ENCODE measurements at places on chromosomes 12 and 14. TPM values are rescaled to one million over a fixed set of nuclear protein-coding genes. Genes with fewer than 3 reads are reported as not detected.

Gene KCNC2
- total RNA-seq: 1.1 TPM

Gene AJUBA
- 5.1 TPM for total RNA-seq

DNA sequence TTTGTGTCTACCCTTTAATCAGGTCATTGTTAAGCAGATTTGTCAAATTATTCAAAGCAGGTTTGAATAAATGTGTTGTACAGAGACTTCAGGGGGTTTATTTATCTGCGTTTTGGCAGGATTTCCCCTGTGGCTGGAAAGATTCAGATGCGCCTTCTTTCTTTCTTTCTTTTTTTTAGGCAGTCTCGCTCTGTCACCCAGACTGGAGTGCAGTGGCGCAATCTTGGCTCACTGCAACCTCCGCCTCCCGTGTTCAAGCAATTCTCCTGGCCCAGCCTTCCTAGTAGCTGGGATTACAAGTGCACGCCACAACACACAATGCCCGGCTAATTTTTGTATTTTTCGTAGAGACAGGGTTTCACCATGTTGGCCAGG lies 6.3 kb upstream of the NANOGNB start:
- no peak for DNase-seq
- no peak overlapping the region for H3K27ac ChIP-seq
- H3K4me1 ChIP-seq: no peaks in the 10 kb centered on the region
- H3K36me3 ChIP-seq: no peaks in the 10 kb centered on the region
- no peaks in the 10 kb centered on the region for H3K27me3 ChIP-seq

DNA sequence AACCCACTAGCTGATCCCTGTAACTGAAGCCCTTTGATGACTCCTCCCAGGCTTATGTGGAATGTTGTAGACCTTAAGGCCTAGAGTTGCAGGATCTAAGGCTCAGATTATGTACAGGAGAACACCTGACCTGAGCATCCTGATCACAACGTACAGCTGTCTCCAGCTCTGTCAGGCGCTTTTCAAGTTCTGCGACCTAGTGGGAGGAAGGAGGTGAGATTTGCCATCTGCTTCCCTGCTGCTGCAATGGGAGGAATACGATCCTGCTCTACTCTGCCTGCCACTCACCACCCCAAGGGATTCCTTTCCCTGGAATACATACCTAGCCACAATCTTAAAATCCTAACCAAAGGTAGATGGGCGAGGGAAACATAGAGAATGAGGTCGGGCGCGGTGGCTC lies 10.5 kb downstream of the MBD6 start:
- peaks cover 66% of the 10 kb centered on the region for H3K36me3 ChIP-seq
- no peak overlapping the region for H3K4me3 ChIP-seq
- no peak overlapping the region for H3K27ac ChIP-seq
- no peaks in the 10 kb centered on the region for H3K27me3 ChIP-seq
- no peak for DNase-seq

DNA sequence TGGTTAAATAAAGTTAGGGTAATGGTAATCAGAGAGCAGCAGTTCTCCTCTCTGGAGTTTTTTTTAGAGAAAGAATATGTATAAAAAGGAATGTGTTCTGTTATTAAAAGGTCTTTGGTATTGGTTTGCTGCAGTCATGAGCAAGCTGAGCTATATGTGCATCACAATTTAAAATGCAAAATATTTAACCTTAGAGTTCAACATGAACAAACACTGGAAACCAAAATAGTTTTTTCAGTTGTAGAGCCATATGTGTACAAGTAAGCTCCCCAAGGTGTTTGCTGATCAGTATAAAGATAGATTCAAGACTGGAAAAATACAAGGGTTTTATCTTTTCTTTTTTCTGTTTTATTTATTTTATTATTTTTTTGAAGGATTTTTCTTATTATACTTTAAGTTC lies 245.0 kb downstream of the NUBPL start:
- H3K4me3 ChIP-seq: no peak overlapping the region
- H3K27me3 ChIP-seq: no peaks in the 10 kb centered on the region
- no peak for DNase-seq
- H3K4me1 ChIP-seq: no peaks in the 10 kb centered on the region

DNA sequence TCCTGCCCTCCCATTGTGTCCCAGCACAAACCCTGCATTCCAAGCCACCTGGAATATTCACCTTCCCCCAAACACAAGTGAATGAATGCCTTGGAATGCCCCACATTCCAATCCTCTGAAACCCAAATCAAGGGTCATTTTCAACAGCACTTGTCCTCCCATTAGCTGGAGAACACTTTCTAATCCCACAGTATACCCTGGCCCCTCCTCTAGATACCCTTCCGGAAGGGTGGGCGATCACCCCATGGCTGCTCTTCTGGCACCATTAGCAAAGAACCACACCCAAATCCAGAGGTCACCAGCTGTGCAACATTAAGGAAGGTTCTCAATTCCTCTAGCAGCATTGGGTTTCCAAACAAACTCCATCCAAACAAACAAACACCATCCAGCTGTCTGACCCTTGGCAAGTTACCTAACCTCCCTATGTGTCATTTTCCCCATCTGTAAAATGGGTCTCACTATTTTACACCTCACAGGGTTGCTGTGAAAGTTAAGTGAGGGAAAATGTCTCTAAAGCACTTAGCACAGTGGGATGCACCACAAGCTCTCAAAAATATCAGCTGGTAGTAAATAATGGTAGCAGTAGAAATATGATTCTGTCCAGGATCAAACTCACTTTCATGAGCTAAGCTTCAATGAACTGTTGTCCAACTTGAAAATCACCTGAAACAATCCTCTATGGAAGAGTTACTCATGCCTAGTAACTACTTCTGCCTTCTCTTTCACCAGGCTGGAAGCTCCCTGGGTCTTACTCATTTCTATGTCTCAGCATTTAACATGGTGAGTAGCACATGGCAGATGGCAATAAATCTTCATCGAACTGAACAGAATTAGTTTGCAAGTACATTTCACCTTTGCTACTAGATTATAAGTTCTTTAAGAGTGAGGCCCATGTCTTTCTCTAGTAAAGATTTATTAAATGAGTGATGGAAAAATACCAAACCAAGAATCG lies 5.3 kb downstream of the NUAK1 start:
- H3K27ac ChIP-seq: no peak overlapping the region
- no peaks in the 10 kb centered on the region for H3K36me3 ChIP-seq

- H3K27ac ChIP-seq: peak overlapping the region; percentile 78
- no peak for DNase-seq
- peaks cover 11% of the 10 kb centered on the region for H3K4me1 ChIP-seq
- H3K36me3 ChIP-seq: no peaks in the 10 kb centered on the region
Observed at GRCh38 chr12:121611306-121611705, 15.0 kb upstream of the ORAI1 start.

DNA sequence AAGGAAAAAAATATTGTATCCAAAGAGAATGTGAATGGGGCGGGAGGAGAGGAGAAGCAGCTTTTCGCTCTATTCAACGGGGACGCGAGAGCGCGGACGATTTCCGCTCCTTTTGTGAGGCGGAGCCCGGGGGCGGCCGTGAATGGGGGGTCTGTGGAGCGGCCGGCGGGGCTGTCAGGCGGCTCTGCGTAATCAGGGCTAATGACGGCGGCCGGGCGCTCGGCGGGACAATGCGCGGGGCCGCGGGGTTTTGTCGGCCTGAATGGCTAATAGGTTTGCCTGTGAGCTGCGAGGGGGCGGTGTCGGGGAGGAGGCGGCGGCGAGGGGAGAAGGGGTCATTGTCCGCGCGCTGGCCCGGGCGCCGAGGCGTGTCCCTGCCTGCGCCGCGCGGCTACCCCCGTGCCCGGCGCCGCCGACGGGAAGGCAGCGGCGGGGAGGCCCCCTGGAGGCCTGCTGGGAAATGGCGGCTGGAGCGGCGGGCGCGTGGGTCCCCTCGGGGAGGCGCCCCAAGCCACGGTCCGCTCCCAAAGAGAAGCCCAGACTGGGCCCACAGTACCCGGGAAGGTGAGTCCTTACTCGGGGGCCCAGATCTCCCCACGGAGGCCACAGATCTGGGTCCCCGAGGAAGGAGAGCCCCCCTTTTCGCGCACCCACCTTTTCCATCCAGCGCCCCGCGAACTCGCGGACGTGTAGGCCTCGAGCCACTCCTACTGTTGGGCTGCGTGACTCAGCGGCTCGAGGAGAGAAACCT lies 6.0 kb downstream of the SIX6 start:
- H3K4me3 ChIP-seq: peak overlapping the region; percentile 41
- H3K27ac ChIP-seq: no peak overlapping the region
- H3K27me3 ChIP-seq: peaks cover 88% of the 10 kb centered on the region

Gene CRACR2A
- 2.0 TPM for total RNA-seq

Gene CLEC1B
- total RNA-seq: not detected

Gene ARHGEF25
- 108 TPM for total RNA-seq

DNA sequence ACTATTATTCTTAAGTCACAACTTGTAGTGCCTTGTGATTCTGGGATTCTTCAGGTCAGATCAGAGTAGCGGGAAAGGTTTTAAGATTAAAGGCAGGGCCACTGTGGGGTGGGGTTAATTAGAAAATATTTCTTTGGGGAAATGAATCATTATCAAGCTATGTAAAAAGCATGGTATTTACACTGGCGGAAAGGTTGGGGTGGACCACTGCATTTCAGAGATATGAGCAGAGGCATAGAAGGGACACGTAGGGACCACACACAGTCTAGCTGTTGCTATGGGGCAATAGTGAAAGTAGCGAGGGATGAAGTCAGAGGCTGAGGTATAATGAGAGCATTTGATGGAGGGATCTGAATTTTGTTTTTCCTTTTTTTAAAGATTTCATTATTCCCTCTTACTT lies 31.7 kb upstream of the KCNH3 start:
- peaks cover 3% of the 10 kb centered on the region for H3K36me3 ChIP-seq
- H3K27ac ChIP-seq: no peak overlapping the region
- H3K4me3 ChIP-seq: no peak overlapping the region
- no peak for DNase-seq
- no peaks in the 10 kb centered on the region for H3K4me1 ChIP-seq

Gene APOLD1
- 18.6 TPM for total RNA-seq

All from sigmoid colon (tissue), 7 donors.